Cardiac muscle cell (in vitro differentiated cells and primary cell): ENCODE measurements at places on chromosomes 3 and 15. TPM values are rescaled to one million over a fixed set of nuclear protein-coding genes. Genes with fewer than 3 reads are reported as not detected.
A peak's percentile ranks its signal among the peaks of the same experiment; 100 is the strongest.

DNA sequence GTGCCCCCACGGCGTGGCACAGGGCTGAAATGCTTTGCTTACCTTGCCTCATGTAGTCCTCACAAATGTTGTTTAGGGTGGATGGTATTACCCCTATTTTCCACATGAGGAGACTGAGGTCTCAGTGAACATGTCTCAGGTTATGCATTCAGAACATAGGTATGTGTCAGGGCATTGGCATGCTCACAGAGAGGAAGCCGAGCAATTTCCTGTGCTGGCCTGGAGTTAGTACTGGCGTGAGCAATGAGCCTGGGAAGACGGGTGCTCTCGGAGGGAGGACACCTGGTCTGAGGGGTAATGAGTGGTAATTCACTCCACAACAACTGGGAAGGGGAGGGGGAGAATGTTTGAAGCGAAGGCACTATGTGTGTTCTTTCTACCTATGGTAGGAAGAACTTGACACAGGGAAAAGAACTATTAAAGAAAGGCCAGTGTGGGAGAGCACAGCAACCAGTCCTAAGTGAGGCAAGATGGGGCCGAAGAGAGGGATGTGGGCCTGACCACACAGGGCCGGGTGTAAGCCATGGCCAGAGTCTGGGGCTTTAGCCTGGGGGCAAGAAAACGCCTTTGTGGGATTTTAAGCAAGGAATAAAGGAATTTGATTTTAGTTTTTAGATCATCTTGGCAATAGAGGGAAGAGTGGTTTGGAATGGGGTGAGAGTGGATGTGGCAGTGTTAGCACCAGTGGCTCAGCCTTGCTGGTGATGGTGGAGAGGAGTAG lies 4.9 kb upstream of the FAM131A start:
- peaks cover 65% of the 10 kb centered on the region for H3K36me3 ChIP-seq
- no peaks in the 10 kb centered on the region for H3K4me1 ChIP-seq
- H3K27ac ChIP-seq, result peak overlapping the region; percentile 50
- no peak for DNase-seq
- H3K4me3 ChIP-seq, result no peak overlapping the region

The WDR72 gene
- total RNA-seq, result 4.2 and 4.5 TPM in 2 replicates

- H3K4me1 ChIP-seq, result peaks cover 16% of the 10 kb centered on the region
- H3K4me3 ChIP-seq, result peak overlapping the region; percentile 90
- peak; percentile 56 for DNase-seq
- no peaks in the 10 kb centered on the region for H3K36me3 ChIP-seq
- peak overlapping the region; percentile 95 for H3K27ac ChIP-seq
Measured at GRCh38 chr3:33115024-33115768, 1.4 kb downstream of the CRTAP start.

- peaks cover 4% of the 10 kb centered on the region for H3K27me3 ChIP-seq
- no peaks in the 10 kb centered on the region for H3K4me1 ChIP-seq
- no peak overlapping the region for H3K27ac ChIP-seq
- DNase-seq, result peak; percentile 75
- no peaks in the 10 kb centered on the region for H3K36me3 ChIP-seq
Measured at GRCh38 chr15:97234851-97235610, 725.5 kb upstream of the ARRDC4 start.

GRCh38 chr3:126121632-126122031 lies 37.7 kb upstream of the SLC41A3 start:
- H3K4me1 ChIP-seq, result no peaks in the 10 kb centered on the region
- no peak overlapping the region for H3K4me3 ChIP-seq
- H3K27me3 ChIP-seq, result no peaks in the 10 kb centered on the region
- DNase-seq, result no peak

- no peaks in the 10 kb centered on the region for H3K27me3 ChIP-seq
- H3K27ac ChIP-seq, result no peak overlapping the region
Measured at GRCh38 chr15:47301481-47301880, 415.8 kb upstream of the SEMA6D start.

DNA sequence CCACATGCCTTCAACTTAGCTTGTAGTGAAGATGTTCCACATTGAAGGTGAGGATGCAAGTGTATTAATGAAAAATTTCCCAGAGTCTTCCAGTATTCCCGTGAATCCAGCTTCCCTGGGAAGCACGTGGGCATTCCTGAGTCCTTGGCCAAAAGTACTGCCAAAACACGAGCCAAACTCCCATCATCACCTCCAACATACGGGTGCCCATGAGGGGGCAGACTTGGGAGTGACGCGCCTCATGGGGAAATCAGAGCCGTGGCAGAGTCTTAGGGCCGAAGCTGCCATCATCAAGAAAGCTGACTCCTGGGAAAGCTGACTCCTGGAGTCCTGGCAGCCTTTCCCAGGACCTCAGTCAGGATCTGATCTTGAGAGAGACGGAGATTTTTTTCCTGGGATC lies 20.1 kb upstream of the TM2D3 start:
- H3K27me3 ChIP-seq, result no peaks in the 10 kb centered on the region
- H3K27ac ChIP-seq, result no peak overlapping the region
- H3K36me3 ChIP-seq, result peaks cover 32% of the 10 kb centered on the region

The CAMP gene
- total RNA-seq, result not detected in 2 replicates

The GABRB3 gene
- total RNA-seq, result 1.5 and 3.0 TPM in 2 replicates

DNA sequence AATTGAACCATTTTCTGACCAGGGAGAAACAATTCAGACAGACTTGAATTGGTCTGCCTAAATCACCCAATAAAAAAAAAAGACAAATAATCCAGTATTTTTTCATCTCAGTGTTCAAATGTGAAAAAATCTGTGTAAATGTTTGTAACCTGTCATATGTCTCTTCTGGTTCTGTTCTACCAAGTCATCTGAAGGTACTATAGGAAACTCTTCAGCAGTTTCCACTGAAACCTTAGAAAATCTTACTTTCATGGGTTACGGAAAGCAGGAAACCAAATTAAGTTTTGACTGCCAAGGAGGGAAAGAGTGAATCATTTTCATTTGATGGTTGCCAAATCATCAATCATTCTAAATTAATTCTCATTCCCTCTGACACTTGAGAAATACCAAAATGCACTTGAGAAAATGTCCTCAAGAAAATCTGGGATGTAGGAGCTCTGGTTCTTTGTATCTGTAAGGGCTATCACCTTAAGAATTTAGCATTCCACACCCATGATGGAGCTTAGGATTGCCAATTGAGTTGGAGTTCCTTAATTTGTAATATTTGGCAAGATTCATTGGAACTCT lies 278.2 kb upstream of the KCNH8 start:
- H3K4me1 ChIP-seq, result no peaks in the 10 kb centered on the region
- DNase-seq, result no peak
- H3K27ac ChIP-seq, result no peak overlapping the region
- no peak overlapping the region for H3K4me3 ChIP-seq
- no peaks in the 10 kb centered on the region for H3K36me3 ChIP-seq
- no peaks in the 10 kb centered on the region for H3K27me3 ChIP-seq

GRCh38 chr3:22117751-22118346 lies 366.8 kb upstream of the ZNF385D start:
- H3K27ac ChIP-seq, result no peak overlapping the region
- H3K36me3 ChIP-seq, result no peaks in the 10 kb centered on the region
- peak; percentile 49 for DNase-seq
- H3K4me3 ChIP-seq, result no peak overlapping the region
- no peaks in the 10 kb centered on the region for H3K4me1 ChIP-seq

DNA sequence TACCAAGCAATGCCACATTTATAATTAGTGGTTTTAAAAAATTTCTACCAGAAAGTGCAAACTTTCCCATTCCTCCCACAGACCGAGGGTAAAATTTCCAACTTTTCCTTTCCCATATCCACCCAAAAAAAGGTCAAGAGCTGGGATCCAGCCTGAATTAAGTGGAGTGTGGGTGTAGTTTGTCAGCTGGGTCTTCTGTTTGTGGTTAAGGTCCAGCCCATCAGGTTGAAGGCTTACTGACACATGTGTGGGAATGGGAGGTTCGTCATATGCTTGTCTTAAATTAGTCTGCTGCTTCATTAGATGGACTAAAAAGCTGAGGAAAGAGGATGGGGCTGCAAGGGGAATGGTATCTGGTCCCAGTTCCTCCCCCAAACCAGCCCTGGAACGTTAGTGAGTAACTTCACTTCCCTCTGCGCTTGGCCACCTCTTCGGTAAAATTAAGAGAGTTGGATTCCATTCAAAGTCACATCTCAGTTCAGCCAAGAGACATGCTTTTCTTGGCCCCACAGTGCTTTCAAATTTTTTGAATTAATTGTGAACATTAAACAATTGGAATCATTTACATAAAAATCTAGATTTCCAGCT lies 59.0 kb upstream of the PLCL2 start:
- H3K27ac ChIP-seq, result no peak overlapping the region
- no peak for DNase-seq
- H3K4me1 ChIP-seq, result peaks cover 4% of the 10 kb centered on the region
- no peak overlapping the region for H3K4me3 ChIP-seq
- no peaks in the 10 kb centered on the region for H3K36me3 ChIP-seq

GRCh38 chr15:89399238-89400115 lies 64.9 kb upstream of the POLG start:
- H3K27me3 ChIP-seq, result peaks cover 100% of the 10 kb centered on the region
- DNase-seq, result no peak
- H3K4me3 ChIP-seq, result peak overlapping the region; percentile 18
- no peaks in the 10 kb centered on the region for H3K36me3 ChIP-seq

The SPATA16 gene
- total RNA-seq, result 0.07 TPM in 1 of 2 replicates, not detected in the other

DNA sequence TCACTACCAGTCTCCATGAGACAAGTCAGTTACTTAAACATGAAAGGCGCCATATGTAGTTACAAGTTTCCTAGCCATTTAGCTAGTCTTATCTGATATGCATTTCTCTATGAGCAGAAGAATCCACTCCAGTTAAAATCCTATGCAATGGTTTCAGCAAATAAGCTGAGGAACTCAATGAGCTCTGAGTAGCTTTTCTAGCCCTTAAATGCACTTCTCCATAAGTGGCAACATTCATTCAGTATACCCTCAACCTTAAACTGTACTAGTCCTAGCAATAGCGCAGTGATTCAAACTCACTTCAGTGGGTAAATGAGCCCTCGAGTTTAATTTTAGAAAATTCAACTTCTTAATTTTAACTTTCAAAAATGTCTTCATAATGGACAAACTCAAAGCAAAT lies 7.7 kb downstream of the COMMD2 start:
- no peak for DNase-seq
- peaks cover 34% of the 10 kb centered on the region for H3K36me3 ChIP-seq
- H3K4me1 ChIP-seq, result no peaks in the 10 kb centered on the region
- H3K27me3 ChIP-seq, result no peaks in the 10 kb centered on the region
- H3K4me3 ChIP-seq, result no peak overlapping the region

GRCh38 chr15:88118741-88119140 lies 137.8 kb downstream of the NTRK3 start:
- no peak for DNase-seq
- H3K4me1 ChIP-seq, result peaks cover 2% of the 10 kb centered on the region
- H3K27me3 ChIP-seq, result no peaks in the 10 kb centered on the region
- H3K27ac ChIP-seq, result no peak overlapping the region
- H3K36me3 ChIP-seq, result no peaks in the 10 kb centered on the region

The LAMB2 gene
- 875 and 1,233 TPM in 2 replicates for total RNA-seq

- no peak overlapping the region for H3K4me3 ChIP-seq
- H3K4me1 ChIP-seq, result no peaks in the 10 kb centered on the region
- no peak for DNase-seq
- H3K36me3 ChIP-seq, result no peaks in the 10 kb centered on the region
- no peak overlapping the region for H3K27ac ChIP-seq
Measured at GRCh38 chr3:139101396-139101795, 56.7 kb upstream of the PRR23C start.
